A549 treated with RU486 at 1 μM for 4 hours (cell line): ENCODE measurements at places on chromosomes 5 and 9. TPM values are rescaled to one million over a fixed set of nuclear protein-coding genes. Genes with fewer than 3 reads are reported as not detected.

OMD gene
- total RNA-seq = not detected in 5 replicates

C9orf153 gene
- total RNA-seq = 0.23 to 0.43 TPM in 2 of 5 replicates, not detected in the others

PCDHA9 gene
- total RNA-seq = 0.04 TPM in 1 of 5 replicates, not detected in the others

FOXD4 gene
- 0.31 to 0.56 TPM (median 0.38 TPM) in 5 replicates for total RNA-seq

CEP72 gene
- 8.1 to 11.4 TPM (median 9.8 TPM) in 5 replicates for total RNA-seq

ABO gene
- total RNA-seq = not detected in 5 replicates

GLDC gene
- total RNA-seq = 12.1 to 13.3 TPM (median 12.9 TPM) in 5 replicates

SPATA31D4 gene
- not detected in 5 replicates for total RNA-seq

GPR150 gene
- total RNA-seq = 0.07 to 0.26 TPM (median 0.19 TPM) in 4 of 5 replicates, not detected in the other

PCDHGC5 gene
- 0.02 to 0.09 TPM in 2 of 5 replicates, not detected in the others for total RNA-seq

HAVCR2 gene
- 0.36 to 0.87 TPM (median 0.58 TPM) in 5 replicates for total RNA-seq

SPINK6 gene
- total RNA-seq = 0.31 to 0.52 TPM (median 0.37 TPM) in 4 of 5 replicates, not detected in the other

JAKMIP2 gene
- total RNA-seq = not detected in 5 replicates

IL7R gene
- total RNA-seq = 0.46 to 0.91 TPM (median 0.62 TPM) in 5 replicates

BICD2 gene
- total RNA-seq = 23.4 to 35.0 TPM (median 33.8 TPM) in 5 replicates

STING1 gene
- total RNA-seq = 0.85 to 1.4 TPM (median 0.98 TPM) in 5 replicates

FNBP1 gene
- total RNA-seq = 12.4 to 15.1 TPM (median 14.7 TPM) in 5 replicates

LCN9 gene
- total RNA-seq = not detected in 5 replicates

SYK gene
- total RNA-seq = 0.02 to 0.25 TPM (median 0.04 TPM) in 3 of 5 replicates, not detected in the others

SLC45A2 gene
- total RNA-seq = not detected in 5 replicates

SCGB3A2 gene
- total RNA-seq = not detected in 5 replicates

NR5A1 gene
- 0.03 to 0.05 TPM in 2 of 5 replicates, not detected in the others for total RNA-seq

PCSK1 gene
- 0.35 to 0.97 TPM (median 0.67 TPM) in 5 replicates for total RNA-seq

CHSY3 gene
- 0.08 to 0.13 TPM (median 0.09 TPM) in 5 replicates for total RNA-seq

FABP6 gene
- total RNA-seq = 0.87 to 1.6 TPM (median 1.5 TPM) in 5 replicates

ANKRD31 gene
- total RNA-seq = 0.05 to 0.07 TPM (median 0.06 TPM) in 4 of 5 replicates, not detected in the other

OR1J2 gene
- total RNA-seq = not detected in 5 replicates

SAPCD2 gene
- total RNA-seq = 14.0 to 28.0 TPM (median 25.8 TPM) in 5 replicates

PCDHGA8 gene
- 0.03 TPM in 1 of 5 replicates, not detected in the others for total RNA-seq

TMEM215 gene
- total RNA-seq = not detected in 5 replicates

FCHO2 gene
- 8.6 to 13.9 TPM (median 11.4 TPM) in 5 replicates for total RNA-seq

OTP gene
- 0.08 to 0.19 TPM (median 0.13 TPM) in 4 of 5 replicates, not detected in the other for total RNA-seq

KCNN2 gene
- 0.10 to 0.24 TPM (median 0.17 TPM) in 4 of 5 replicates, not detected in the other for total RNA-seq

NR2F1-AS1 gene
- total RNA-seq = 3.6 to 6.3 TPM (median 4.0 TPM) in 5 replicates

ALDH7A1 gene
- total RNA-seq = 66.5 to 75.8 TPM (median 70.2 TPM) in 5 replicates

TAF11L11 gene
- 0.21 to 0.38 TPM (median 0.25 TPM) in 4 of 5 replicates, not detected in the other for total RNA-seq

PTAR1 gene
- total RNA-seq = 5.5 to 17.3 TPM (median 16.0 TPM) in 5 replicates

PCDHA8 gene
- 0.06 to 0.12 TPM (median 0.09 TPM) in 3 of 5 replicates, not detected in the others for total RNA-seq

LRRC19 gene
- not detected in 5 replicates for total RNA-seq

DNAJA1 gene
- total RNA-seq = 229 to 270 TPM (median 268 TPM) in 5 replicates

SLC6A7 gene
- 0.03 TPM in 3 of 5 replicates, not detected in the others for total RNA-seq

SLC1A3 gene
- not detected in 5 replicates for total RNA-seq

TSSK1B gene
- not detected in 5 replicates for total RNA-seq

C1QTNF3 gene
- 0.12 to 0.59 TPM (median 0.17 TPM) in 4 of 5 replicates, not detected in the other for total RNA-seq
